ENCODE measurements at places on chromosomes 5 and 9. TPM values are rescaled to one million over a fixed set of nuclear protein-coding genes. Genes with fewer than 3 reads are reported as not detected.

- DNase-seq, result peak; percentile 62
These were observed 34.0 kb downstream of the ZNF474 start for GRCh38 chr5:122163121-122164069.

The REXO4 gene
- 15.6 TPM for total RNA-seq

The FAM153A gene
- not detected for total RNA-seq

- no peak for DNase-seq
These were observed 46.4 kb upstream of the WWC1 start for GRCh38 chr5:168244838-168245559.

GRCh38 chr9:38127271-38127839 is 58.3 kb upstream of the SHB start:
- no peak for DNase-seq

The SPAG8 gene
- total RNA-seq, result not detected

DNA sequence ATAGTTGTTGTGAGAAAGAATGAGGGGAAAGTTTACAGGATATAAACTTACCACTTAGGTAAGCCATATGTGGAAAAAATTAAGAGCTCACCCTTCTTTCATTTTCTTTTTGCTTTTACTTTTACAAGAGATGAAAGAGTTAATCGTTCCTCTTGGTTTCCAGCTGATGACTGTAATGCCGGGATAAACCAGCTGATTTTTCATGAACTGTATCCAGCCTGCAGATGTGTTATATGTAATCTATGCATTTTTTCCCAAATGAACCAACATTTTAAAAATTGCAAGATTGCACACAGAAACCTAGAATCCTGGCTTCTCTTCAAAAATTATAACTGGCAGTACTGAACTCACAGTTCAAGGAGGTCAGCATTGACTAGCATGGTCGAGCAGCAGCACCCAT is 185.9 kb downstream of the GRIA1 start:
- no peak for DNase-seq

The CRHBP gene
- 0.11 TPM for total RNA-seq

The CFAP77 gene
- not detected for total RNA-seq

DNA sequence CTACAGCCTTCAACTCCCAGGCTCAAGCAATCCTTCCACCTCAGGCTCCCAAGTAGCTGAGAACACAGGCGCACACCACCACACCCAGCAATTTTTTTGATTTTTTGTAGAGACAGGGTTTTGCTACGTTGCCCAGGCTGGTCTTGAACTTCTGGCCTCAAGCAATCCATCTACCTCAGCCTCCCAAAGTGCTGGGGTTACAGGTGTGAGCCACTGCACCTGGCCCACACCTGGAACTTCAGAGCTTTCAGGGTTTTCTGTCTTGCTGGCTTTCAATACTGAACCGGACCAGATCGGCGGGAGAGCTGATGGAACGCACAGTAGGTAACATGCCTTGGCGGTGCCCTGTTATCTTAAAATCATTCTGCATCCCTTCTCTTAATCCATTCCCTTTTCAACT is 30.8 kb downstream of the IPPK start:
- no peak for DNase-seq

GRCh38 chr5:132251220-132251725 is 6.2 kb upstream of the PDLIM4 start:
- DNase-seq, result peak; percentile 46

DNA sequence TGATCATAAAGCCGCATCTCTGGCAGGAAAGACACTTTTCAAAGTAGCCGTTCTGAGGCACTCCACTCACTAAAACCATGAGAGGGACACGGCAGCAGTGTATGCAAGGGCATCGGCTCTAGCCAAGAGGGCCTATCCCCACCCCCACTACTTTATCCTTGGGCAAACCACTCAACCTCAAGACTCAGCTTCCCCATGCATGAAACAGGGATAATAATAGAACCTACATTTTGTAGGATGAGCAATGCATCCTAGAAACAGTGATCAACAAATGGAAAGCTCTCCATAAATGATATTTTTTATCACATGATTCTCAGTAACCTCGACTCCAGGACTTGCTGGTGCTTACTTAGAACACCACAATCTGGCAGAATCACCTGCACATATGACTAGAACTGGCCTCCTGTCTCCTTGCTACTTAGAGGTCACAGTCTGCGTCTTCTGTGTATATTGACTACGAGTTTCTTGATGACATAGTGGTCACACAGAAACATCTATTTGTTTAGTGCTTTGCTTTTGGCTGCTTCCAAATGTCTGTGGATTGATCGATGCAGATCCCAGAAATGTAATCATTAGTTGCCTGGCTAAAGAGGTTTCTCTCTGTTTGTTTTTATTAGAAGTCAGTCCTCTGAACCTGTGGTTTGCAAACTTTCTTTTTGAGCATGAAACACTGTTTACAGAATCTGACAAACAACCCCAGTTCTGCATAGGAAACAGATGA is 102.1 kb downstream of the LHFPL2 start:
- no peak for DNase-seq

The CER1 gene
- not detected for total RNA-seq

GRCh38 chr5:2432076-2432920 is 319.2 kb downstream of the IRX2 start:
- DNase-seq, result no peak

DNA sequence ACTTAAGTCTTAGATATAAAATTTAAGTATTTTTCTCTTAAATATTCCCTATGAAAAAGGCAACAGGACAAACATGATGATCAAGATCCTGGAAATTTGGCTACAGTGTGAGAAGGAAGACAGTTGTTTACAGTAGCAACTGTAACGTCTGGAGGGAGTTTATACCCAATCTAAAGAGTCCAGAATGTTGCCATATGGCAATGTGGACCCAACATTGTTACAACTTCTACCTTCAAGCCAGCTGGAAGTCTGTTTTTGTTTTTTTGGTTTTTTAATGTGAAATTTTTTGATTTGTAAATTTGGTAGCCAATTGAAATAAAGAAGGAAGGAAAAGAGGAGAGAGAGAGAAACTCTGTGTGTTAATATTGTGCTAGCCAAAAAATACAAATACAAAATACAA is 233.4 kb downstream of the CHSY3 start:
- DNase-seq, result no peak

DNA sequence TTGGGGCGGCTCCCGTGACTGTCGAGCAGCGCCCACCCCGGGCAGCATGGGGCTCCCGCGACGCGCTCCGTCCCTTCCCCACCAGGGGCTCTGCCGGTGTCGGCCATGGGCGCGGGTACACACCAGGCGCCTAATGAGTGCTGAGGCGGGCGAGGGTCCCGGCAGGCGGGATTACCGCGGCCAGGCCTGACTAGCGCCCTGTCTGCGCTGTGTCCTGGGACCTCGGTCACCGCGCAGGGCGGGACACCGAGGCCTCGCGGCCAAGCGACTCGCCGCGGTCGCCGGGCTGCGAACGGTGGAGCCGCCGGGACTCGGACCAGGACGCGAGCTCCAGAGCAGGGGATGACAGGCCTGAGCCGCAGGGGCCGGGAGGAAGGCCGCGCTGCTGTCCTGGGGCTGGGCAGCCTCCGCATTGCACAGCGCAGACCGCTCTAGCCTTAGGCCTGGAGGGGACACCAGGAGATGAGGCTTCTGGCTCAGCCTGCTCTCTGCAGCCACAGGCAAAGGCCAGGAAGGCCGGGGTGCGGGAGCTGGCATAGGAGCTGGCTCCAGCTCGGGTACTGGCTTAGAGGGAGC is 14.1 kb downstream of the LCN10 start:
- DNase-seq, result peak; percentile 23

DNA sequence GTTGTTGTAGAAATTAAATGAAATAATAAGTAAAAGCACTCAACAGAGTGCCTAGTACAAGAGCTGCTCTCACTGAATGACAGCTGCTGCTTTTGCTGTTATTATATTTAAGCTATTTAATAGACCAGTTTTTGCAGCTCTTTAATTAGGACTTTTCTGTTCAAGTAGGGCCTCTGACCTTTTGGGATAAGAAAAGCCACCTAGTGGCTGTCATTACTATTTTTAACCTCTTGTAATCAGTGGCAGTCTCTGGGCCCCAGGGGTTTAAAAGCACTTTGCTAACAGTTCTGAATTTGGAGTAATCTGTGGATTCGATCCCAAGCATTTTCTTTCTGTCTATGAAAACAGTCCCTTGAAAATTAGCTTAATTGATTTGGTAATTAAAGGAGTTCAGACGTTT is 121.1 kb downstream of the NUDT12 start:
- DNase-seq, result no peak

GRCh38 chr5:1882337-1883119 is at the start of gene IRX4:
Gene IRX4 (minus strand): TSS chr5:1882925. CDS start chr5:1882647, 278 bp downstream.
- DNase-seq, result no peak

DNA sequence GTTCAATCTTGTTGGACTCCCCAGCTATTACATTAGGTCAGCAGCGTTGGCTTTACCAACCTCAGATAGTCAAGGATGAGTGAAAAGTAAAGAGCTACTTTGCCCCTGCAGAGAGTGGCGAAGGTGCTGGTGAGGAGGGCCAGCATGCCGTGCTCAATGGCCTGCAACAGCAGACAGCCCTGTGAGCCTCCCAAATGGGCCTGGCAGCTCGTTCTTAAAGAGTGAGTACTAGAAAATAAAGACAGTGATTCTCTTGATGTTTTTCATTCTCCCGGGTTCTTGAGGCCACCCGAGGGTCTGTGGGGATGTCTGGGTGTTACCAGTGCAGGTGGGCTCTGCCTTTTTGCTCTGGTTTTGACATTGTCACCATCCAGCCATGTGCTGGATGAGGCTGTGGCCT is 16.2 kb downstream of the GADD45G start:
- DNase-seq, result no peak

DNA sequence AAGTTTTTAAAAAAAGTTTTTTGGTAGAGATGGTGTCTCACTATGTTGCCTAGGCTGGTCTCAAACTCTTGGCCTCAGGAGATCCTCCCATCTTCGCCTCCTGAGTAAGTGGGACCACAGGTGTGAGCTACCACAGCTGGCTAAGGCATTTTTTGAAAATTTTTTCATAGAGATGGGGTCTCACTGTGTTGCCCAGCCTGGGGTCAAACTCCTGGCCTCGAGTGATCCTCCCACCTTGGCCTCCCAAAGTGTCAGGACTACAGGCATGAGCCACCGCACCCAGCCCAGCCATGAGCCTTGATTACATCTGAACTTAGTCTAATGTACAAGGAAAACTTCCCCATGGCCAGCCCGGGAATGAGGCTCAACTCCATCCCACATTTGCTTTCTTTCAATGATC is 77.5 kb upstream of the PCA3 start:
- no peak for DNase-seq

DNA sequence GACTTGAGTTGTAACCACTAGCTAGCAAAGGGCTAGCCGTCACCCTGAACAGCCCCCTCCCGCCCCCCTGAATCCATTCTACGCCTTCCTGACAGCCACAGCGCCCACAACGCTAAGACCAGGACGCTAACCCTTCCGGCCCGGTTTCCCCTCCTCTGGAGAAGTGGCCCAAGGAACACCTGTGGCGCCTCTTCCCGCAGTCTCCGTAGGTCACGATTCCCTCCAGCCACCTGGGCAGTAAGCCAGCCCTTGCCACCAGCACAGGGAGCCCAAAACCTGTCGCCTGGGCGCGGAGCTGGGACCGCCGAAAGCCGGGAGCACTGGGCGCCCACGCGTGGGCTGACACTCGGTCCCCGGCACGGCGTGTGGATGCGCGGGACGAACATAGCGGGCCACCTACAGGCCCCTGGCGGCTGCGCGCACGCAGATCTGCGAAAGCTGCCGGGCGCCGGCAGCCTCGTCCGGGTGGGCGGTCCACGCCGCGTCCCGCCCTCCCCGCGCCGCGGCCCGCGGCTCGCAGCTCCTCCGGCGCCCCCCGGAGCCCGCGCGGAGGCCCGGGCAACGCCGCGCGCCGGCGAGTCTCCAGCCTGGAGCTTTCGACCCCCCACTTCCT is 596 bp downstream of the IRF1 start:
- DNase-seq, result peak; percentile 61

The STPG3 gene
- total RNA-seq, result not detected

All from SJSA1 (cell line).